SK-N-SH treated with all-trans-retinoic acid at 6 μM for 48 hours (cell line): ENCODE measurements at places on chromosomes 11 and 22.

GRCh38 chr11:2149864-2150847, 10.9 kb downstream of the INS start:
- ATAC-seq, result peak; percentile 37; the same call in 2 of the 3 replicates

DNA sequence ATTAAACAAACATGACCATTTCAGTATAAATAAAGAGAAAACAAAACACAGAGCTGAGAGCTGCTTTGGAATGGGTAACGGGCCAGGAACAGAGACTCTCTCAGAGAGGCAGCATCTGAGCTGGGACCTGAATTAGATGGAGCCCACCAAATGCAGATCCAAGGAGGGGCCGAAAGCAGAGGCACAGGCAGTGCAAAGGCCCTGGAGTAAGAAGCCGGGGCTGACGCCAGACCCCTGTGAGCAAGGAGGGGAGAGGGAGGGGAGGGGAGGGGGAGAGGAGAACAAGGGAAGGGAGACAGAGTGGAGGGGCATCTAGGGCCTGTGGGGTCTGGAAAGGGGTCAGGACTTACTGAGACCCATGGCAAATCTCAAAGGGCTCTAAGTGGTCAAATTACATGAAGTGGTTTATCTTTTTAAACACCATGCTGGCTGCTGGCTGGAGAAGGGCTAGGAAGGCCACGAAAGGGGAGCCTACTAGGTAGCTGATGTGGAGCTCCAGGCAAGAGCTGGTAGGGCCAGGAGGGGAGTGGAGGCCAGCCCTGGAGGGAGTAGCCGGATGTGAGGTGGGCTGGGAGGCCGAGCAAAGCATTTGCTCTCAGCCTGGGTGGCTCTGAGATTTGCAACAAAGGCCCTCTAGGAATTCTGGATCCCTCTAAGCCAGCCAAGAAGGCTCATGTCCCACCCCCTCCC, 3.2 kb downstream of the OSBPL5 start:
- no peak for ATAC-seq

- no peak for ATAC-seq
Measured at GRCh38 chr22:41341990-41342389, 39.8 kb upstream of the TEF start.

GRCh38 chr11:43823851-43824250, 56.8 kb upstream of the ALKBH3 start:
- no peak for ATAC-seq

DNA sequence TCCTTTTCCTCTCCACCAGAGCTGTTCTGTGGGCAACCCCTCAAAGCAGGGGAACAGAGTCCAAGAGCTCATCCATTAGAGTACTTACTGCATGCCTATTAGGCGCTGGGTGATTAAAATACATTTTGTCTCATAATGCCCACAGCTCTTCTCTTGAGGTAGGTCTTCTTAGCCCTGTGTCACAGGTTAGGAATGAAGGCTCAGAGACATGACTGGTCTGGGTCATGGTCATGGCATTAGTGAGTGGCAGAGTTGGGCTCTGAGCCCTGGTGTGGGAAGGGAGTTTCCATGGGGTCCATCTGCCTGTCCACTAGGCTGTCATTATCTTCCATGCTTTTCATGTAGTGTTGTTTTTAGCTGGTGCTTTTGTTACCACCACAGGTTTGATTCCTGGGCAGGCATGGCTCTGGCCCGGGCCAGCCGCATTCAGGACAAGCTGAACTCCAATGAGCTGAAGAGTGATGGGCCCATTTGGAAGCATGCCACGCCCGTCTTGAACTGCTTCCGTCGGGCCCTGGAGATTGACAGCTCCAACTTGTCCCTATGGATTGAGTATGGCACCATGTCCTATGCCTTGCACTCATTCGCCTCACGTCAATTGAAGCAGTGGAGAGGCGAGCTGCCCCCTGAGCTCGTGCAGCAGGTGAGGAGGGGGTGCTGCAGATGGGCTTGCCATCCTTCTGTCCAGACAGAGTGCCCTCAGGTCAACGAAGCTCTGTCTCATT, 76.1 kb downstream of the CABIN1 start:
- no peak; the same call in 2 of the 3 replicates for ATAC-seq

GRCh38 chr22:46773076-46773475, 10.6 kb downstream of the TBC1D22A start:
- ATAC-seq, result no peak

GRCh38 chr11:95674657-95675358, 114.8 kb downstream of the FAM76B start:
- no peak for ATAC-seq

GRCh38 chr11:58928691-58929090, 10.6 kb upstream of the GLYATL1 start:
- no peak for ATAC-seq

- no peak for ATAC-seq
Measured at GRCh38 chr11:74951226-74951625, 2.2 kb downstream of the SPCS2 start.

DNA sequence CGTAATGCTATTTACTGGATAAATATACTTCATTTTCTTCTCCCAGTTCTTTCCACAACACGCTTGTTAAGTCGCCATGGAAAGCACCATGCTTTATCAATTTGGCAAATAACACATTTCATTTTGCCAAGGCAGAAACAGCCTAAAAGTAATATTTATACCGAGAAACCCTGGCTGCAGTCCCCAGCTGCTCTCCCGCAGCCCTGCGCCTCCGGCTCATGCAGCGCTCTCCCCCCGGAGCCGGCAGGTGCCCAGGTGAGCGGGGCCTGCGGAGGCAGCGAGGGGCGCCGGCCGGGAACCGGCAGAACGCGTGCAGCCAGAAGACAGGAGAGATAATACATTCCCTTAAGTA, 681 bp upstream of the ARHGEF12 start:
- peak; percentile 5 for ATAC-seq

DNA sequence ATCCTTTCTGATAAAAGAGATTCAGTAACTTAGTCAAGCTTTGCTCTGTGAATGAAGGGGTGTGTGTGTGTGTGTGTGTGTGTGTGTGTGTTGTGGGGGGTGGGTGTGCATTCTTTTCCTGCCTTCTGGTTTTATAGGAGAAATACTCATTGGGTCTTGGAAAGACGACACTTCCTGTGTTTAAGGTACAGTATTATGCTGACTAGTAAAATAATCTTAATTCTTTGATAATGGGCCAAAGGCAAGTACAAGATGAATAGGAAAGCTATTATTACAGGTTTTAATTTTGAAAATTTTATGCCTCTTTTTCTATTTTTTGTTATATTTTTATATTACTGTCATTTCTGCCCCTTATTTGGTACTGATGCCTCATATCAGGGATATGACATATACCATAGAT, 26.1 kb downstream of the HSD17B12 start:
- no peak for ATAC-seq

GRCh38 chr11:104051778-104052177, 15.3 kb downstream of the DDI1 start:
- ATAC-seq, result no peak

- ATAC-seq, result no peak
Measured at GRCh38 chr11:122342089-122342744, 226.2 kb upstream of the BLID start.

DNA sequence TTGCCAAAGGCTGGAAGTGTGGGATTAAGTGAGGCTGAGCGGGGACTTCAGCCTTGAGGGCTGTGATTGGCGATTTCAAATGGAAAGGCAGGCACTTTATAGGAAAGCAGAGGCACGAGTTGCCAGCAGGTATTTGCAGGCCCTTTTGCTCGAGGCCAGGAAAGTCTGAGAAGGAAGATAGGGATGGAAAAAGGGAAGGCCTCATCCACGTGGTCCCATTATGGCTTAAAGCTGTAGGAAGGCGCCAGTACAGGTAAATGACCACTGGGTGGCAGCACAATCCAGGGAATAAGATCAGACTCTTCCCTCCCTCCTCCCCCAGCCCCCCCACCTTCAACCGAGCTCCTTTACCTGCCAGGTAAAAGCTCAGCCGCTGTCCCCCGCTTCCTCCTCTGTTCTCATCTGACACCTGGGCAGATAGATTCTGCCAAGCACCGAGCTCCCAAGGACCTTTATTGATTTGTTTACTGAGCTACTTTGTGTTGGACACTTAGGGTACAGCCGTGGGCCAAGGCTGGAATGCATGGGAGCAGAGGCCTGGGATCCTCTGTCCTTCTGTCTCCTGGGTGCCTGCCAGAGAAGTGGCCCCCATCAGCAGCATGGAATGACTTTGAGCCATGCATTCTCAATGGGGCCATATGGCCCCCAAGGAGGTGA, 7.5 kb downstream of the P2RX3 start:
- peak; percentile 88 for ATAC-seq

GRCh38 chr11:79269611-79270307, 171.1 kb downstream of the TENM4 start:
- no peak for ATAC-seq

- no peak for ATAC-seq
Measured at GRCh38 chr11:96014217-96014616, 90.3 kb upstream of the MTMR2 start.

- ATAC-seq, result peak; percentile 42
Measured at GRCh38 chr11:121661880-121662486, 209.2 kb upstream of the SORL1-AS1 start.

DNA sequence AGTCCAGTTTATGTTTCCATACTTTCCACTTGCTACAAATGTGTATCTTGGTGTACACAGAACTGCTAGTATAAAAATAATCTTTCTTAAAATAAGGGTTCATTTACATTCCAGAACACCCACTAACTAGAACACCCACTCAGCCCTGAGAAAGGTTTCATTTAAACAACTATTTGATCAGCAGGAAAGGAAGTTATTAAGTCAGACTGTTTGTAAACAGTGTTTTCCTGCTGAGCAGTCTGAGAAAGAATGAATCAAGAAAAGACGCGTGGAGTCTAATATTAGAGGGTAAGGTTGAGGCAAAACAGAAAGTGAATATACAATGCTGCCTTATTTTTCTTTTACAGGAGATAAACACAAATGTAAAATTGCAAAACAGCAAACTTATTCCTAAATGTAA, 32.7 kb downstream of the NARS2 start:
- no peak for ATAC-seq

DNA sequence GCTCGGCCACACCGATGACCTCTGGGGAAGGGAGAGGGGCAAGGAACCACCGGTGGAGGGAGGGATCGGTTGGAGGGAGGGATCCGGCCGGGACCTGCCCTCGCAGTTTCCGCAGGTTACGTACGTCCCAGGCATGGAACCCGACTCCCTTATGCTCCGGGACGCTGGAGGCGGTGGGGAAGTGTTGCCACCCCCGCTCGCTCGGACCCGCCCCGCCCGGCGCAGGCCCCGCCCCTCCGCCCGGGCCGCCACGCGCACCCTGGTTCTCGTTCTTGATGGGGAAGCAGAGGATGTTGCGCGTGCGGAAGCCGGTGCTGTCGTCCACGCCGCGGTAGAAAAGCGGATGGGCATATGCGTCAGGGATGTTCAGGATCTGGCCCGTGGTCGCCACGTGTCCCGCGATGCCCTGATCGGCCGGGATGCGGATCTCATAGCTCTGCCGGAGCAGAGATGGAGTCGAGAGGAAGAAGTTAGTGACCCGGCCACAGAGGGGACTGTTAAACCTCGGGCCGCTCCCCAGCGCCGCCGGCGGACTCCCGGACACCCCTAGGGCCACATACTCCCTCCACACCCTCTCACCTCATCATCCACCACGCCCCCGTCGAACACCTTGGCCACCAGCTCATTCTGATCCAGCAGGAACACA, 89.8 kb downstream of the PDE2A start:
- no peak for ATAC-seq

DNA sequence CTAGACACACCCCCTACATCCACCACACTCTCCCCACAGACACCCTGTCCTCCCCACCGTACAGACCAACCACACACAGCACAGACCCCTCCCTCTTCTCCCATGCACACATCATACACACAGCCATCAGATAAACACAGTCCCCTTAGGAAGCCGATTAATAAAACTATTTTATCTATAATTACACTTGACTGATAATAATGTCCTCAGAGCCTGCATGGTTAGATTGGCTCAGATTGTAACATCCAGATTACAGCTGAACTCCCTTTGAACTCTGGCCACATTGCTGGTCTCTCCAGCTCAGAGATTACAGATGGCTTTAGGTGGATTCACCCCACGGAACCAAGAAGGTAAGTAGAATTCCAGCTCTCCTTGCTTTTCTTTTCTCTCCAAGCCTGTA, 9.5 kb upstream of the ELF5 start:
- ATAC-seq, result no peak

- peak; percentile 31 for ATAC-seq
Measured at GRCh38 chr11:46381048-46381818, at the start of gene MDK. Gene MDK, plus strand, starts transcription at chr11:46381669. Its CDS starts 389 bp downstream, at chr11:46382058.

GRCh38 chr11:39190751-39191150, 2268.7 kb downstream of the LRRC4C start:
- no peak for ATAC-seq

GRCh38 chr11:2097998-2098690, 41.0 kb downstream of the IGF2 start:
- ATAC-seq, result no peak

GRCh38 chr11:13135385-13136271, 126.5 kb downstream of the RASSF10 start:
- peak; percentile 96 for ATAC-seq

DNA sequence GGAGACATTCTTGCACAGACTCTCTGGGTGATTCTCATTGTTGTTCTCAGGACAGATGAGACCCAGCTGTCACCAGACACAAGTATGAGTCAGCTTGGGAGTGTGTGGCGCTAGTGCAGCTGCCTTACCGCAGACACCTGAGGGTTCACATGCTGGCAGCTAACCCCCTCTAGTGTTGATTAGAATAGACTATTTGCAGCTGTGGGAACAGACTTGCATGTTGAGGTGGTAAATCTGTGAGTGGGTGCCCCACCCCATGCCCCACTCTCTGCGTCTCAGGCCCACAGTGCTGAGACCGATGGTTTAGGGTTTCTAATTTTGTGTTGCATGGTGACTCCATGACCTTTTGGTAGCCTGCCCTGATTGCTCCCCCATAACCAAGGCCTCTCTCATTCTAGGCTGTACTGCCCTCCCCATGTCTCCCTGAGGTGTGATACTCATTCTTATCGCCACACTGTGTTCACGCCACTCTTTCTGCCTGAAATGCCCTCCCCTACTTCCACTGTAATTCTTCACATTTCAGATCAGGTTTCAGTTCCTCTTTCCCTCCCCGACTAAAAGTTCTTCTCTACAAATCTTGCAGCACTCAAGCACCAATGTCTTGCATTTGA, 73.7 kb upstream of the KIRREL3 start:
- ATAC-seq, result peak; percentile 81

GRCh38 chr22:23110922-23111527, 30.8 kb downstream of the RSPH14 start:
- no peak; the same call in 2 of the 3 replicates for ATAC-seq

GRCh38 chr11:59810911-59811259, 307 bp upstream of the MRPL16 start:
- ATAC-seq, result no peak

DNA sequence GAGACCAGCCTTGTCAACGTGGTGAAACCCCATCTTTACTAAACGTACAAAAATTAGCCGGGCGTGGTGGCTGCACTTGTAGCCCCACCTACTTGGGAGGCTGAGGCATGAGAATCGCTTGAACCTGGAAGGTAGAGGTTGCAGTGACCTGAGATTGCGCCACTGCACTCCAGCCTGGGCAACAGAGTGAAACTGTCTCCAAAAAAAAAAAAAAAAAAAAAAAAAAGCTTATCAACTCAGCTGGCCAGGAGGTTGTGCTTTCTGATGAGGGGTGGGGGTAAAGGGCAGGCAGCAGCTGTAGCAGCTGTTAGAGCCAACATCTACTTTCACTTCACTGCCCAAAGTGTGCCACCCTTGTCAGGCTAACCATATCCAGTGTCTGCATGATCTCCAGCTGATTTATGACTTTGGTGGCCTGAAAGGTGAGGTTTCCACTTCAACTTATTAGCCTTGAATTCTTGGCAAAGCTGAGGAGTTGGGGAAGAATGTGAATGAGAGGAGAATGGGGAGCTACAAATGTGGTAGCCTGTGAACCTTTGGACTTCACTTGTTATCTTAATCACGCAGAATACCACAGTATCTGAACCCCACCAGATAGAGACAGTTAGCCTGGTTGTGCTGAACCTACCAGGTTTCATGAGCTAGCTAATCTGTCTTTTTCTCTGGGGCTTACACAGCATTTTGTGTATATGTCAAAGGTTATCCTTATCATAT, 19.6 kb downstream of the RNF121 start:
- ATAC-seq, result no peak; the same call in 2 of the 3 replicates
